ENCODE measurements at places on chromosomes 2 and 18.

DNA sequence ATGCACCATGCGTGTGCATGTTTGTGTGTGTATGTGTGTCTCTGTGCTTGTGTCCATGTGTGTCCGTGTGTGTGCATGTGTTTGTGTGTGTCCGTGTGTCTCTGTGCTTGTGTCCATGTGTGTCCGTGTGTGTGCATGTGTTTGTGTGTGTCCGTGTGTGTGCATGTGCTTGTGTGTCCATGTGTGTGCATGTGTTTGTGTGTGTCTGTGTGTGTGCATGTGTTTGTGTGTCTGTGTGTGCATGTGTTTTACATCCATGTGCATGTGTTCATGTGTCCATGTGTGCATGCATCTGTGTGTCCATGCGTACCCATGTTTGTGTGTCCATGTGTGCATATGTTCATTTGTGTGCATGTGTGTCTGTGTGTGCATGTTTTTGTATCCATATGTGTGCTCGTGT lies 100.5 kb downstream of the LBH start:
- no peak for DNase-seq

DNA sequence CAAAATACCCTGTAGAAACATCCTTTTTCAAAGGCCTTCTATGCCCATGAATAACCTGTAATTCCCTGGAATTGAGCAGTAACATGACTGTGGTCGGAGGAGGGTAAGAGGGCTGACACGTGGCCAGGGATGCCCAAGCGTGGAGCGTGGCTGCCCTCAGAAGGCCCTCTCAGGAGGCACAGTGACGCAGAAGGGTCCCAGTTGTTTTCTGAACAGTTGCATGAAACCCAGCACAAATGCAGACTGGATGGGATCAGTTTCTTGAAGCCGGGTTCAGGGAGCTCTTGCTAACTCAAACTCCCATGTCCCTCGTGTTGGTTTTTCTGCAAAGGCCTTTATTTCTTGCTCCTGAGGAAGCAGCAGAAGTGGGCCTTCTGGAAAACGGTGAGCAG lies 237.0 kb downstream of the ALPK2 start:
- DNase-seq, result no peak

DNA sequence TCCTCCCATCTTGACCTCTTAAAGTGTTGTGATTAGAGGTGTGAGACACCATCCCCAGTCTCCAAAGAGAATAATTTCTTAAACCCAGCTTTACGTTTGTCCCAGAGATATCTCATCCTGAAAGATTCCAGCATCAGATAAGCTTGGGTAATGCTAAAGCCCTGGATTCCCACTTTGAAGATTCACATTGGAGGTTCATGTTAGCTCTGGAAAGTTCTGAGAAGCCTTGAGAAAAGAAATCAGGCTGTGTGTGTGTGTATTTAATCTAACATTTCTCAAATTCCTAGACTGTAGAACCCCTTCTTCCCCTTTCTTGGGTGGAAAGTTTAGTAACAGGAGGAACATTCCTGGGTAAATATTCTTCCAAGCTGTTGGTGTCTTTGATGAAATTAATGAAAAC lies 18.0 kb downstream of the ZNF532 start:
- no peak for DNase-seq

DNA sequence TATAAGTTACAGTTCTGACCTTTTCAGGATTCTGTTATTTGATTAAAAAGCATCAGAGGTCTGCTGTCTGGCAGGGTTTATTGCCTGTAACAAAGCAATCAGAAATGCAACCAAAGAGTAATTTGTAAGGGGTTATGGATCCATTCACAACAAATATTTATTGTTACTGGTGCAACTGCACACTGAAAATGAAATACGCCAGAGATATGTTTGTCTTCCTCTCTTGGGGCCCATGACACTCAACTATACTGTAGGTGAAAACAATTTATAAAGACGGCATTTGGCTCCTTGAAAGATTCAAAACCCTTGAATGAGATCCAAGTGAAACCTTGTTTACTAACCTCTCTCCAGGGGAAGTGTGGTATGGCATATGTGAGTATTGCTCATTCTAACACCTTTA lies 452.2 kb downstream of the MBD2 start:
- DNase-seq, result no peak

GRCh38 chr2:203835892-203836800 lies 31.4 kb upstream of the CTLA4 start:
- no peak for DNase-seq

DNA sequence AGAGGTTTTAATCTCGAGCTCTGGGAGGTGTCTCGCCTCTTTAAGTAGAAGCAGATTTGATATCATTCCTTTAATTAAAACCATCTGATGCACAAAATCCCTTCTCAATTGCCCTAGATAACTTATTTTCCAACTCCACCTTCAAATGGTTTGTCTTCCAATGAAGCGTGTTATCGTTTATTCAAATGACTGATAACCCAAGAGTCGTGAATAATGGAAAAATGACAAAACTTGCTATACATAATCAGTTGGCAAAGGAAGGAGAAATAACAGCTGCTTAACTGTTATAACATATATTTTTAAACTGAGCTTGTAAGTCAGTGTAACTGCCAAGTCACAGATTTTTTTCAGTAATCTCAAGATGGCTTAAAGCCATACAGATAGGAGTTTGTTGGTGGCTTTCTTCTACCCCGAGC lies 144.6 kb downstream of the QPCT start:
- DNase-seq, result no peak

- DNase-seq, result no peak
These were observed 61.3 kb upstream of the CHMP1B start for GRCh38 chr18:11789716-11790510.

DNA sequence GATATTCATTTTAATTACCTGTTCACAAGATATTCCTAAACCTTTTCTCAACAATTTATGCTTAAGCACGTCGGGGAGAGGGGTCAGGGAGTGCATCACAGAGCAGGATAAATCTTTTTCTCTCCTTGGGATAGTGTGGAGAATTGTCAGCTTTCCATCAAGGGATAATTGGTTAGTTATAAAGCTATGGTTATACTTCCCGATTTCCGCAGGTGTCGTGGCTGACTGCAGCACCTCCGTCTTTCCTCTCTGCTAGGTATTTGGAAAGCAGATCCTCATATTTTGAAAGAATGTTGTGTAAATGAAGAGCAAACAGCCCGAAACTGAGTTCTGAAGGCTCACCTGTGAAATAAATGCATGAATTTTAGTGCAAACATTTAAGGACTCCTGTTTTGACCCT lies 778 bp downstream of the DYNC2LI1 start:
- no peak for DNase-seq

- no peak for DNase-seq
These were observed 159.9 kb downstream of the PDE1A start for GRCh38 chr2:182266909-182267308.

GRCh38 chr2:208266936-208267335 lies 881 bp downstream of the PIKFYVE start:
- DNase-seq, result no peak

GRCh38 chr2:75277111-75277510 lies 77.8 kb upstream of the TACR1 start:
- DNase-seq, result no peak
